ENCODE measurements at places on chromosomes 3 and 15. TPM values are rescaled to one million over a fixed set of nuclear protein-coding genes. Genes with fewer than 3 reads are reported as not detected.

- DNase-seq: no peak
Observed at GRCh38 chr3:12758025-12758781, 856 bp downstream of the TMEM40 start.

DNA sequence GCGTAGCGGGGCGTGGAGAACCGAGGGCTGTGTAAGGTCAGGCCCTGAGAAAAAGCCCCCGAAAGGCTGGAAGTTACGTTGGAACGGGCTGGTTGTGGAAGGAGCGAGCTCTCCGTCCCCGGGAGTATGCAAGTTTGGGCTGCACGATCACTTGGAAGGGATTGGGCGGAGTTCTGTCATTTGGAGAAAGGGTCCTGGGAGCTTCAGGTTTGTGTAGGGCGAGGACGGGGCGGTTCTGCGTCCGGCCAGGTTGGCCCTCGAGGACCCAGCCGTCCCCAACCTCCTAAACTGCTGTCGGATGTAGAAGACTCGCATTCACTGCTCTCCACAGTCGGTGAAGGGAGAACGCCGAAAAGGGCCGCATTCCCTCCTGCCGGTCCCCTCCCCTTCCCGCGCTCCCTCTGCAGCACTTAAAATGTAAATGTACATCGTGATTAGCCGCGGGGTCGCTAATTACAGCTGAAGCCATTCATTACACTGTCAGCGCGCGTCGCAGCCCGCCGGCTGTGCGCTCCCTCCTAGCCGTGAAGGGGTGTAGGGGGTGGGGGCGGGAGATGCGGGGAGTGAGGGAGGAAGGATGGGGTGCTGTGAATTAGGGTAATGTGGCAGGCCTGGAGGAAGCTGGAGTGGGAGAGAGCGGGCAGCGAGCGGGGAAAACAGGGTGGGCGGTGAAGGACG, 2.5 kb upstream of the RPP25 start:
- DNase-seq: no peak

MYRIP gene
- total RNA-seq: 0.04 TPM

DNAH1 gene
- 0.96 TPM for total RNA-seq

DNA sequence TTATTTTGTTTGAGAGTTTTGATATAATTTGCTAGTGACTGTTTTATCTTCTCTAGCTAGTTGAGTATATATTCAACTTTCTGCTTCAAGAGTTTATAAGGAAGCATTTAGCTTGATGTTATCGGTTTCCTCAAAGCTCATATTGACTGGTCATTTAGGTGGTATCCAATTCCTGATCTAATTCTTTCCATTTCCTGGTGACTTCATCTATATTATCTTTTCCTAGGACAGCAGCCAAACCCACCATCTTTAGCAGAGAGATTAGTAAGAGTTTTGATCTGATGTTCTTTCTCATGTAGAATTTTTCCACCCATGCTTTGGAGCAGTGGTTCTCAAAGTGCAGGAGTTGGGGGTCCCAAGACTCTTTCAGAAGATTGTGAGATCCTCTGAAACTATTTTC, 148.6 kb upstream of the STT3B start:
- no peak for DNase-seq

GABRB3 gene
- 0.96 TPM for total RNA-seq

ITIH1 gene
- not detected for total RNA-seq

AADACL2 gene
- total RNA-seq: not detected

GRCh38 chr3:49198611-49199230, 27.3 kb downstream of the KLHDC8B start:
- no peak for DNase-seq

- DNase-seq: no peak
Observed at GRCh38 chr15:56617628-56618027, 115.7 kb downstream of the ZNF280D start.

HRG gene
- total RNA-seq: 0.13 TPM

LRRFIP2 gene
- 34.1 TPM for total RNA-seq

IL17RE gene
- 3.6 TPM for total RNA-seq

DNA sequence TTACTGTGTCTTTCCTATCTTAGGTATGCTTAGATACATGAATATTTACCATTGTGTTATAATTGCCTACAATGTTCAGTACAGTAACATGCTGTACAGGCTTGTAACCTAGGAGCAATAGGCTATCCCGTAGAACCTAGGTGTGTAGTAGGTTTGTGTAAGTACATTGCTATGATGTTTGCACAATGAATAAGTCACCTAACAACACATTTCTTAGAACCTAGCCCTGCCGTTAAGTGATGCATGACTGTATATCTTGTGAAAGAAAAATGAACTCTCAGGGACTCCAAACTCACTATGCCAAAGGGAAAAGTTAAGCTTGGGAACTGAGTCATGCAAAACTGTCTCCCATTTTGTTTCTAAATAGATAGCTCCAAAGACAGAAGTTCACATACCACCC, 91.5 kb upstream of the ACP3 start:
- DNase-seq: peak; percentile 91

DNA sequence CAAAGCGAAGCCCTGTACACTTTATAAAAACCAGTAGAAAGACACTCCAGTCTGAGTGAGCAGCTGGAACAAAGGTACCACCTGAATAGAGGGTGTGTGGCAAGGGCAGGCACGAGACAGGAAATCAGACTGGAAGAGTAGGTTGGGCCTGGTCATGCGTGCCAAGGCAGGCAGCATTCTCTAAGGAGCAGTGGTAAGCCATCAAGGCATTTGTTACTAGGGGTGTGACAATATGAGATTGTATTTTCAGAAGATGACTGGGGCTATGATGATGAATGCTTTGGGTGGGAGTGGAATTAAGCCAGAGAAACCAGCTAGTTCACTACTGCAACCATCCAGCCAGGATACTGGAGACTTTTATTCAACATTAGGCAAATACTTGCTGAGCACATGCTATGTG, 5.0 kb downstream of the JMJD7 start:
- peak; percentile 37 for DNase-seq

DNA sequence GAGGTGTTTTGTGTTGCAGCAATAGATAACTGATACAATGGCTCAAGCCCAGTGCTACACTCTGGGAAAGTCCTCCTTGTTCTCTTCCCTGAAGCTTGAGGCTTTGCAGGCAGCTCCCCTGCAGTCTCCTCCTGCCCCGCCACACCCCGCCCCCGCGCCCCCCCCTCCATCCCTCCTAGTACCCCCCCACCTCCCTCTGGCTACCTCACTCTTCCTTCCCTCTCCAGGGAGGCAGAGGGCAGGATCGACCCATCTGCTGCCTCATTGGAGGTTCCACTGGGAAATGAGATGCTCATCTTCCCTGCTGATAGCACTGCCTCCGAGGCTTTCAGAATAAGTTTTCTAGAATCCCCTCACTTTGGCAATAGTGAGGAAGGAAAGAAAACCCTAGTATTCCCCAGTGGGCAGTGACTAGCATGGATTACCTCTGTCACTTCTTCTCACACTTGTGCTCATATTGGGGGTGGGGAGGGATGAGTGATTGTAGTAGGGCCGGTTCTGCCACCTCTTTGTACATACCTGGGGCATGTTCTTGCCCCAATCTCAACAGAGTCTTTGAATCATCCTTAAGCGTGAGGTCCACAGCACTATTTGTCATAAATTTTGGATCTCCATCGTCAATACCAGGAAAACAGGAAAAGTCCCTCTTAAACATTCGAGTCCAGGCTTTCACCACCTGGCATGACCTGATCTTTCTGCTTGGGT, 16.3 kb upstream of the RAB7A start:
- no peak for DNase-seq

- DNase-seq: no peak
Observed at GRCh38 chr3:69250014-69250413, 127.6 kb upstream of the LMOD3 start.

GRCh38 chr3:33975463-33975862, 177.0 kb downstream of the PDCD6IP start:
- DNase-seq: no peak

DNA sequence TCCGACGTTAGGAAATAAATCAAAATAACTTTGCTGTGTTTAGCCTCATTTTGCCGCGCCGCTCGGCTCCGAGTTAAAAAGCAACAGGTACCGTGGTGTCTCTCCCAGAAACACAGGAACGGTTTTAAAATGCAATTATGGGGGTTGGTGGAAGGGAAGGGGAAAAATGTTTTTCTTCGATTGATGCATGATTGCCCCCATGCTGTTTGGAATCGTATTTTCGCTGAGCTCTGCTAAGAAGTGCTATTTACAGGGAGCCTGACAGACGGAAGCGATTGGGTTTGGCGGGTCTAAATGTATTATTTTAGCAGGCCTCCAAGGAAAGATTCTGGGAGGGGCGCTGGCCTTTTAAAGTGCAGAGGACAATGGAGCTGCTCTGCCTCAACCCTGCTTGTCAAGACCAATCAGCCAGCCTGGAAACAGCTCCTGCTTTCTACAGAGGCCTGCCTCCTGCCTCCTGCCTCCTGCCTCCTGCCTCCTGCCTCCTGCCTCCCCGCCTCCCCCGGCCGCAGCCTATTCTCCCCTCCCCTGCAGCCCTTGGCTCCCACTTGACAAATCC, 156.7 kb upstream of the TLE3 start:
- DNase-seq: no peak

DNA sequence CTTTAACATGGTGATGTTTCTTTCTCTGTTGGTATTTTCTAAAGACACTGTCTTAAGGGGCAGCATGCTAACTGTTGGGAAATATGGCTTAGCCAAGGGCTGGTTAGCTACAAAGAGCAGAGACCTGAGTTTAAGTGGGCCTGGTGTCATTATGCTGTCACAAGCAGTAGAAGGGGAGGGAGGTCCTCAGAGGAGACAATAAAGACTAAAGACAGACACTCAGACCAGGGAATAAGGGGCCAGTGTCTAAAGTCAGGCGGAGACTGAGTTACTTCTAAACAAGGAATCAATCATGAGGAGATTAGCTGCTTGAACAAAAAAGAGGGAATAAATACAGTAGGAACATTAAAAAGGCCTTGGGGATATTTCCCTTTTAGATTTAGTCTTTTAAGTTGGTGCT, 142.7 kb upstream of the DPPA4 start:
- DNase-seq: no peak

GRCh38 chr3:154716170-154716569, 286.2 kb upstream of the GPR149 start:
- no peak for DNase-seq

RARRES1 gene
- total RNA-seq: 6.9 TPM

DNA sequence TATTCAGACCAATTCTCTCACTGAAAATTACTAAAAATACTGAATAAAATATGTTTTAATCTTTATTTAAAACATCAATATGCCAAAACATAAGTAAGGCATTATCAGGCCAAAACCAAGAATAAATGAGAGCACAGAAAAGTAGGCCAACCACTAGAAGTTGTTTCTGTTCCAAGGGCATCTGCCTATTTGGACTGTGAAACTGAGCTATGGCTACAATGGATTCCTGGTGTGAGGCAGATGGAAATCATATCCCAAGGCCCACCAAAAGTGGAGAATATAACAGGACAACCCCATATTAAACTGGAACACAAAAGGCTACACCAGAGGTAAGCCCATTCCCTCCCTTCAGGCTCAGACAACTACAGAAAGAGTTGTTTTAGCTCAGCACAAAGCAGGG, 302.8 kb upstream of the IL12A start:
- no peak for DNase-seq

DNA sequence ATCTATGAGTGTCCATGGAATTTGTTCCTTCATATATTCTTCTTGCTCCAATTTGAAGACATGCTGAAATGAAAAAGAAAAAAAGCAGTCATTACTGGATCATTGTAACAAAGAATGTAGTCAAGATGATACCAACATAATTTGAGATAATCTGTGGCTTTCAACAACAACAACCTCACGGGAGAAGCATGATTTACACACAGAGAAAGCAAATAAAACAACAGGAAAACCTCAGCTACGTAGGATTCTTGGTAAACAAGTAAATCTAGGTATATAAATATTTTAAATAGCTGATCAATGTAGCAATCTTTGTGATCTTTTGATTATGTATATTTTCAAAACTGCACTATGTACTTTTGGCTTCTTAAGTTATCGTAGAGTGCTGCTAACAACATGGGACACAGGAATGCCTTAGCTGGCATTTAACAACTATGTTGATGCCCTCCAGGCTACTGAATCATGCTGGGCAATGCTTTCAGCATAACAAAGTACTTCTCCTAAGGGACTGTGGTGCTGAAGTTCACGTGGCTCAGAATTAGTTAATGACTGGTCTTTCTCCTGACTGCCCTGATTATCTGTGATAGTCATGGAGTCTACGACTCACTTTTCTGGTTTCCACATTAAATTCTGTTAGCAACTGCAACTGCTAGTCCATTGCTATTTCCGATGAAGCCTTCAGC, 96.5 kb upstream of the MYO5C start:
- peak; percentile 41 for DNase-seq

GRCh38 chr15:51172193-51172592, 77.5 kb upstream of the TNFAIP8L3 start:
- DNase-seq: no peak

GRCh38 chr3:100254168-100254777, 6.5 kb upstream of the TBC1D23 start:
- no peak for DNase-seq

GRCh38 chr3:103170651-103171050, 735.8 kb downstream of the ZPLD1 start:
- no peak for DNase-seq

GRCh38 chr3:139020036-139020867, 474 bp downstream of the PRR23B start:
- DNase-seq: no peak

GRCh38 chr3:141086188-141086587, 35.0 kb downstream of the SPSB4 start:
- DNase-seq: no peak

DNA sequence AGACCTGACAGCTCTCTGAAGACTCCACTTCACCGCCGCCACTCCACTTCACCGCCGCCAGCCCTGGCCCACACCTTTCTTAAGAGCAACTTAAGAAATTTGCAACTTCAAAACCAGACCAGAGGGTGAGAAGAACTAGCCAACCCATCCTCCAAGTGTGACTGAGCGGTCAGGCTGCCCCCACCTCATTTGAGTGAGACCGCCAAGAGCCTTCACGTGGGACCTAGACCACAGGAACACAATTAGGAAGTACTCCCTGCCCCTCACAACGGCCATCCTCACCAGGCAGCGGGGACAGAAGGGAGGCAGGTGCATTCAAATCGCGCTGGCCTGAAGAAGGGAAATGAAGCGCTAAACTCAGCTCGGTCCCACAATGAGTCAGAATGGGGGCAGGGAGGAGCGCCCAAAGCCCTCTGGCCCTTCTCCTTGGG, 156.8 kb upstream of the BCL6 start:
- DNase-seq: no peak

DNA sequence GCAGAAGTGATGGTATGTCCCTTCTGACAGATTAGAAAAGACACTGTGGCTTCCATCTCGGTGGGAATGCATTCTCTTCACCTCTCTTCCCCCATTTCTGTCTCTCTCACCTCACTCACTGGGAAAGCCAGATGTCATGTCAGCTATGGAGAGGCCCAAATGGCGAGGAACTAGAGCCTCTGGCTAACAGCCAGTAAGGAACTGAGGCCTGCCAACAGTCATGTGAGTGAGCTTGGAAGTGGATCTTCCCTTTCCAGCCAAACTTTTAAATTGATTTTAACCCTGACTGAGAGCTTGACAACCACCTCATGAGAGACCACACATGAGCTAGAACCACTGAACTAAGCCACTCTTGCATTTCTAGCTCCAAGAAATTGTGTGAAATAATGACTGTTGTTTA, 35.2 kb upstream of the CDAN1 start:
- no peak for DNase-seq

SLC27A2 gene
- total RNA-seq: 7.8 TPM
